ENCODE measurements at places on chromosomes 7 and 10.

DNA sequence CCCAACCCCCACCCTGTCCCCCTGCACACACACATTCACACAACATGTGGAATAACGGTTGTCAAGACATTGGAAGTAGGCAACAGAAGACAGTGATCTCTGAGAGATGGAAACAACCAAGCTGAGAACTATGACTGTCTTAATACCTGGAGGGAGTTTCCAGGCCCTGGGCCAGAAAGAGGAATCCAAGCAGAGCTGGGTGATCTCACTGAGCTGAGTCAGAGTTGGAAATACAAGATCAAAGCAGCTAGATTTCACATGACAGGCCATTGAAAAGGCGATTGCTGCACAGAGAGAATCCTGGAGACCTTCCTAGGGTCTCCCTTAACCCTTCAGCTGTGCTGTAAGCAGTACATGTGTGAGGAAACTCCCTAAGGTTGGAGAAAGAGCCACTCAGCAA, 165.8 kb upstream of the PRSS1 start:
- DNase-seq: peak; percentile 31

DNA sequence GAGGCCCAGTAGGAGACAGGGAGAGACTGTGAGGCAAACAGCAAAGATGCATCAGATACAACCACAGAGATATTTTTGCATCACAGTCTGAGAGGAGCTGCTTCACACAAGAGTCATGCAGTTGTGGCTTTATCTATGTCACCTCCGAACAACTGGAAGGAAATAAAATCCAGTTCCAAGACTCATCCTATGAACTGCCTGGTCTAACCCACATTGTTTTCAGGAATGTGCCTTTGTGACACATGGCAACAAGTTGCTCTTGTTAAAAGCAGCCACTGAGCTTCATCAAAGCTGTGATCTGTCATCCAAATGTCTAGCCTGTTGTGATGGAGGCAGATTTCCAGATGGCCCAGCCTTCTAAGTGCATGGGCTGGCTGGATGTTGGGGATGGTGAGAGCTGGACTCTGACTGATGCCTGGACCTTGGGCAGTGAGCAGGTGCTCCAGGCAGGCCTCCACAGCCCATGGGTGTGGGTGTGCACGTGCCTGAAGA, 255.0 kb downstream of the BMPER start:
- no peak for DNase-seq

DNA sequence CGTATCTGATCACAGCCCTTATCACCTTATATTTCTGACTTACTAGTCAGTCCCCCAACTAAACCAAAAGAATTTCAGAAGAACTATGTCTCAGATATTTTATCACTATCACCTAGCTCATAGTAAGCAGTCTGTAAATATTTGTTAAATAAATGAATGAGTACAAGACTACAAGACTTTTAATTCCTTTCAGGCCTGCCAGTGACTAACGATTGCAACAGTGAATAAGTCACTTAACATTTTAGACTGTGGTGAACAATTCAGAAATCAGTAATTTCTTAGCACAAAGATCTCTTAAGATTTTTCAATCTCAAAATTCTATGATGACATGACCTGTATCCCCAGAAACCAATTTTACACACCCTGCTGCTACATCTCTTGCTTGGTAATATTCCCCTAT, 162.2 kb downstream of the IMMP2L start:
- DNase-seq: no peak

- peak; percentile 40 for DNase-seq
Observed at GRCh38 chr10:63409465-63410027, 56.2 kb downstream of the JMJD1C start.

DNA sequence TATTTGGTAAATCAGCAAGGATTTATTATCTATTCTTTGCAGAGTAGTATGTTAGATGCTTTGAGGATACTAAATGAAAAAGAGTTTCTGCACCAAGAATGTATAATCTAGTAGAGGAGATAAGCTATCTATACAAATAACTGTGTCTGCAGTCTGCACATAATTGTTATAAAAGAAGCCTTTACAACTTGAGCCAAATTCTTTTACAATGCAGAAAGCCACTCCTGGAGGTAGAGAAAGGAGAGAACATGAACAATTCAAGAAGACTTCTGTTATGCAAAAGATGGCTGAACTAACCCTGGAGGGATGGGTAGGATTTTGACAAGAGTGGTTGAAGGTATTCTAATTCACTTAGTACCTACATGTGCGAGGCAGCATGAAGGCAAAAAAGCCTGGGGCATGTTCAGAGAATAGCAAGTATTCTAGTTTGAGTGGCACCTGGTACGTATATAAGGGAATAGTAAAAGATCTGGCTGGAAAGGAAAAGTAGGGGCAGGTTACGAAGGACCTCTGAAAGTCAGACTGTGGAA, 251.1 kb upstream of the KAT6B start:
- no peak for DNase-seq

Data from OCI-M1 (cell line).